ENCODE measurements at places on chromosomes 11 and 22.
A peak's percentile ranks its signal among the peaks of the same experiment; 100 is the strongest.

DNA sequence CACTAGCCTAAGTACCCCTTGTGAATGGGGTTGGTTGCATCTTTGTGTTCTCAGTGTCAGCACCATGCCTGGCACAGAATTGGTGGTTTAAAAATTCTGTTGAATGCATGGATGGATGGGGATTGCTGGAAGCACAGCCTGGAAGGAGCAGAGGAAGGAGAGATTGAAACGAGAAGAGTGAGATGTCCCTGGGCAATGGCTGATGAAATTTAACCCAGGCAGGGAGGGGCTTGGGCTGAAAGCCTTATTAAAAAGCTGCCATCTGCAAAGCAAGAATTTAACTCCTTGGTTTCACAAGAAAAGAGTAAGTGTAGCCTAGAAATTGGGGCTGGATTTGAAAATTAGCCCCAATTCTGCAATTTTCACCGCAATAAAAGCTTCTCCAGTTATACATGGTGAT is 126.7 kb downstream of the TEAD1 start:
- no peak for DNase-seq

- no peak for DNase-seq
Measured at GRCh38 chr11:129280027-129280811, 88.1 kb upstream of the ARHGAP32 start.

- DNase-seq = no peak
Measured at GRCh38 chr22:46774253-46774979, 12.0 kb downstream of the TBC1D22A start.

DNA sequence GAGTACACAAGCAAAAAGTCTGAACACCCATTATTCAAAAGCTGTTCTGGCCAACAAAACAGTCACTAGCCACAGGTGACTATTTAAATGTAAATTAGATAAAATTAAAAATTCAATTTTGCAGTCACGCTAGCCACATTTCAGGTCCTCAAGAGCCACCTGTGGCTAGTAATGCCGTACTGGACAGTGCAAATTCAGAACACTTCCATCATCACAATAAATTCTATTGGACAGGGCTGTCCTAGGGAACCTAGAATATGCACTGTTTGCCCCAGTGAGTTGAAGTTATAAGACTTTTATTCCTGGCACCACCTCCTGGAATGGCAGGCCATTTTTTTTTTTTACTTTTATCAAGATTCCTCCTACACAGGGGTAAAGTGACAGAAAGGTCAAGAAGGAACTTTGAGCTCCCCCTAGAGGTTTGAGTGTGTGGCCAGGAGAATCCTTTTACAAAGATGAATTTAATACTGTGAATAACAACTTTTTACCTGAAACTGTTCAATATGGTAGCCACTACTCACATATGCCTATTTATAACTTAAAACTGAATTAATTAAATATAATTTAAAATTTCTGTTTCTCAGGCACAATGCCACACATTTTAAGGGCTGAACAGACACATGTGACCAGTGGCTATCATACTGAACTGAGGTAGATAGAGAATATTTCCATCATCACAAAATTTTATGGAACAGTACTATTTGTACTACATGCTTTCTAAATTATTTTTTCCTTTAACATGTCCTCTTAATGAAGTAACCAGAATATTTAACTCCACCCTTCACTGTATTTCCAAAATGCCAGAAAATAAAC is 6.5 kb downstream of the MSANTD2 start:
- DNase-seq = no peak

DNA sequence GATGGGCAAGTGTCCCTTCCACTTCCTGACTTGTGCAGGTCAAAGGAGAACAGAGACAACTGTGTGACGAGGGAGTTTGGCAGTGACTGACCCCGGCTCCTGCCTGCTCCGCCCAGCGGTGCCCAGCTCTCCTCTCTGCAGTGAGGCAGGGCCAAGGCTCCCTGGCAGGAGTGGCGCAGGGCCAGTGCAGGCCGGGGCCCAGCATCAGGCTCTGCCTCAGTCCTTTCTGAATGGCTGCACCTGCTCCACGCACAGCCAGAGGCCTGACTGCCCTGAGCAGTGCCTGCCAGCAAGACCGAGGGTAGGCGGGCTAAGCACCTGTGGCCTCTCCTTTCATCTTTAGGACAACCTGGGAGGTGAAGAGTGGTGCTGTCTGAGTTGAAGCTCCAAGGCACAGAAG is 54.2 kb downstream of the WT1 start:
- DNase-seq = no peak

GRCh38 chr11:31958076-31958735 is 132.7 kb upstream of the RCN1 start:
- DNase-seq = peak; percentile 81

DNA sequence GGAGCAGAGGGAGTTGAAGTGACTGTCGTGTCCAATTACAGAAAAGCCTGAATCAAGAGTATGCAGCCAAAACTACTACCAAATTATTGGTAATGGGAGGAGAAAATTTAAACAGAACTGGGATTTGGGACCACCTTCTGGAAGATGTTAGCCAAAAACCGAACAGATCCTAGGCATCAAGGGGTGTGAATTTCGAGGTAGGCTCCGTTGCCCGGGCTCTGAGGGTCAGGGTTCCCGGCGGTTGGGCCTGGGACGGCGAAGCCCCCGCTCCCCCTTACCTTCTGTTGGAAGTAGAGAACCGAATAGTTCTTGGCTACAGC is 313 bp downstream of the PRCP start:
- DNase-seq = no peak

All from skin of body (tissue), 3 donors.